ENCODE measurements at places on chromosomes 7 and 10.

DNA sequence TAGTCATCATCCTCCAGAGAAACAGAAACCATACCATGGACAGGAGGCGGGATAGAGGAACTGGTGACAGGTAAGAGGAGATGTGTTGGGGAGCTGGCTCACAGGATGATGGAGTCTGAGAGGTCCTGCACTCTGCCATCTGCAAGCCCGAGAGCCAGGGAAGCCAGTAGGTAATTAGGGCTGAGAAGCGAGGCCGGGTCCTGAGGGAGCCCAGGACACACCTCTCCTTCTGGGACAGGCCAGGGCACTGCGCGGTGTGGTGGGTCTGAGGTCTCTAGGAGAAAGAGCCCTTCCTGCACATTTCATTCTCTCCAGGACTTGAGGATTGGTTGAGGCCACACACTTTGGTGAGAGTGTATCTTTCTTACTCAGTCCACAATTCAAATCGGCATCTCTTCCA is 415.5 kb downstream of the GLRX3 start:
- DNase-seq = no peak

DNA sequence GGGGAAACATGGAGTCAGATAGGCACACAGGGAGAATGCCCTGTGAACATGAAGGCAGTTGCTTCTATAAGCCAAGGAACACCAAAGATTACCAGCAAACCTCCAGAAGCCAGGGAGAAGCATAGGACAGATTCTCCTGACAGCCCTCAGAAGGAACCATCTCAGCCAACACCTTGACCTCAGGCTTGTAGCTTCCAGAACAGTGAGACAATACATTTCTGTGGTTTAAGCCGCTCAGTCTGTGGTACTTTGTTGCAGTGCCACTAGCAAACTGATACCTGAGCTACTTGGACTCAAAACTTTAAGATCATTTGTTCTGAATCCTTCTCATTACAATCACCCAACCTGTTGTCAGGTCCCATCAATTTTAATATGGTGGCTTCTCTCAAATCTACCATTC is 31.2 kb downstream of the ABLIM1 start:
- DNase-seq = no peak

- no peak for DNase-seq
These were observed 341.4 kb upstream of the PODXL start for GRCh38 chr7:131897790-131898165.

DNA sequence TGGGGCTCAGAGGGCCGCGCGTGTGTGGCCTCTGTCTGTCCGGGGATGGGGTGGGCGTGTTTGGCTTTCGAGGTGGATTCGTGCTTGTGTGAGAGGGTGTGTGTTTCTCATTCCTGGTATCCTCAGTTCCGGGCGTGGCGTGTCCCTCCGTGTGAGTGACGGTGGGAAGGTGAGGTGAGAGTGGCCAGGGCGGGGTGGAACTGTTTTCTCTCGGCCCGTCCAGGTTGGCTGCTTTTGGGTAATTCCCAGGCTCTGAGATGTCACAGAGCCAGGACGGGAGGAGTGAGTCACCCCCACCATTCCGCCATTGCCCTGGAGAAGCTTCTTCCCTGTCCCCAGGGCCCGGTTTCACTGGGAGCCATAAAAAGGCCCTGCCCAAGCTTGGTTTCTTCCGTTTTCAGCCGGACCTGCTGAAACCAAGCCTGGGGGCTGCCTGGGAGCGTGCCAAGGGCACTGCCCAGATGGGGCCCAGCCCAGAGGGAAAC is 21.3 kb upstream of the CLDN4 start:
- no peak for DNase-seq

DNA sequence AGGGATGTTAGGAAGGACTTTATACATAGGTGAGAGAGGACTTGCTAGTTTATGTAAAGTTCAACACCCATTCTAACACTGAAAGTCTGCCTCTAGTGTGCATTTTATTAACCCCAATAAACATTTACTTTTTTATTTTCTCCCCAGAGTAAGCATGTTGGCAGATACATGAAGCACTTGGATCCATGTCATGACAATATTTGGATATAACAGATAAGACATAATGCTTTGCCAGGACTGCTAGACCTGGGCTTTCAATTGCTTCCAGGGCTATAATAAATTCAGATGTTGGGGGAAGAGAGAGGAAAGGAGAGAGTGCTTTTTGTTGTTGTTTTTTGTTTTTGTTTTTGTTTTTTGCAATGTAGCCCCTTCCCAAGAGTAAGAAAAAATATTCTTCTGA is 269.3 kb upstream of the LRRTM3 start:
- DNase-seq = no peak

GRCh38 chr10:102812231-102812876 is 24.9 kb downstream of the CYP17A1 start:
- DNase-seq = no peak

DNA sequence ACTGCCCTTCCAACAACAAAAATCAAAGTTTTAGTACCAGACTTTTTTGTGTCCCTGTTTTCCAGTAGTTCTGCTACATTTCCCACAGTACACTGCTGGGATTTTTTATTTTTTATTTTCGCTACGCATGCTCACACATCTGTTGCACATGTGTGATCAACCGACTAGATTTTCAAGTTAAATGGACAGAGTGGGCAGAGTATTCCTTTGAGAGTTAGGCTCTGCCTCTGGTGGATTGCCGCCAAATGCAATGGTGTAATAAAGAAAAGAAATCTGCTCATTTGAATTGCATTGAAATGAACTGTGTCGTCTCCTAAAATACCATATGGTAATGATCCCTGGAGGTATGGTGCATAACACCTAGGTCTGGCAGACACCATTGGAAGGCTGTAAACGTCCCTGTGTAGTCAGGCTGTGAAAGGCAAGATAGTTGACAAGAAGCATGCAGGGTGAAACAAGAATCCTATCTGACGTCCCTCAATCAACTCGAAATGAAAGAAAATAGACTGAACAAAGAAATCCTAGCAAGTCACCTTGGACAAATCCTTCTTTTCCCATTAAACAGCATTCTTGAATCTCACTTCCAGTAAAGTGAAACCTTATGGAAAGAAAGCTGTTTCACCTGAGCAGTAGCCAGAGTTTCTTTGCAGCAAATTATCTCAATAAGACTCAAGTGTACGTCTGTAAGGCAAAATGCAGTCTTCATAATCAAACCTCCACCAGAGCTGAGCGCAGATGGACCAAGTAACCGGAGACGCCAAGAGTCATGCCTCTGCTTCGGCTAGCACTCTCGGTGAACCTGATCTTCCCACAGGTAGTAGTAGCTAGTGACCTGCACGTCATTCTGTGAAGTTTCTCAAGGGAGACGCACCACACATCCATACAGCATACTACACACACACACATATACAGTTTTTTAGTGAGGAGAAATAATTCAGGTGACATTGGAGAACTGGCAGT is 357.3 kb downstream of the CRPPA start:
- no peak for DNase-seq

- DNase-seq = no peak
These were observed 81.5 kb downstream of the ITIH5 start for GRCh38 chr10:7585228-7585627.

DNA sequence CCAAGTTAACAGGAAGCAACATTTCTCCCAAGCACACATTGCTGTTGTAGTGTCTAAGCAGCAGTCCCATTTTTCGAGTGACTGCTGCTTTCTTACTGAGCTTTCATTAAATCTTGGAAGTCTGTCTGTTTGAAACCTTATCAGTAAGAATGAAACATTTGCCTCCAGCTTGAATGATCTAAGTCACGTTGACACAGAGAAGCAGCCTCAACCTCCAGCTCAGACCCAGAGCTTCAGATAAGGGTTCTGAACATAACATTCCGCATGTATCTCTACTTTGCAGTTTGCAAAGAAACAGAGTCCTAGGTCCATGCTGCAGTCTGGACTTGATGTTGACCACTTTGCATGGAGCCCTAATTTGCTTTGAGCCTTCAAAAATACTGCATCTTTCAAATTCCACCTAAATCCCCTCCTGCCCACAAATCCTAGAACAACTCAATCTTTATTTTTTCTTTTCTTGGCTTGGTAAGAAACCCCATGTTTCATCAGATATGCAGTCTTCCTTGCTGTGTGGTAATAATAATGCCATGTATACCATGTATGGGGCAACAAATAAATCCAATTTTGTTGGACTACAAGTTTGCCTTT is 698.7 kb upstream of the IGFBP3 start:
- DNase-seq = no peak

DNA sequence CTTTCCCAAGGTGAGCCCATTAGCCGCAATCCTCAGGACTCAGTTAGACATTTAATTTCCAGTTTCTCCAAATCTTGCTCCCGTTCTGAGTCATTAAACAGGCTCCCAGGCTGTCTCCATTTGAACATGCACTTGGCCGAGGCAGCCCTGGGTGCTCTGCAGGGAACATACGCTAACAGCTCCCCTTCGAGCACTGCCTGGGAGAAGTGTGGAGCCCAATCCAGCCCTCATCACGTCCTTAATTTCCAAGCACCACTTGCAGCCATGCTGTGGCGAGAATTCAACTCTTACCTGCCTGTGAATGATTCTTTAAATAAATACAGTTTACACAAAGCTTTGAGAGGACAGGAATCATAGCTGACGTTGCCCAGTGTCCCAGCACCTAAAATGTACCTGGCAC is 218.2 kb downstream of the CCSER2 start:
- no peak for DNase-seq

- DNase-seq = no peak
These were observed 456.4 kb upstream of the PFKP start for GRCh38 chr10:2610946-2611345.

DNA sequence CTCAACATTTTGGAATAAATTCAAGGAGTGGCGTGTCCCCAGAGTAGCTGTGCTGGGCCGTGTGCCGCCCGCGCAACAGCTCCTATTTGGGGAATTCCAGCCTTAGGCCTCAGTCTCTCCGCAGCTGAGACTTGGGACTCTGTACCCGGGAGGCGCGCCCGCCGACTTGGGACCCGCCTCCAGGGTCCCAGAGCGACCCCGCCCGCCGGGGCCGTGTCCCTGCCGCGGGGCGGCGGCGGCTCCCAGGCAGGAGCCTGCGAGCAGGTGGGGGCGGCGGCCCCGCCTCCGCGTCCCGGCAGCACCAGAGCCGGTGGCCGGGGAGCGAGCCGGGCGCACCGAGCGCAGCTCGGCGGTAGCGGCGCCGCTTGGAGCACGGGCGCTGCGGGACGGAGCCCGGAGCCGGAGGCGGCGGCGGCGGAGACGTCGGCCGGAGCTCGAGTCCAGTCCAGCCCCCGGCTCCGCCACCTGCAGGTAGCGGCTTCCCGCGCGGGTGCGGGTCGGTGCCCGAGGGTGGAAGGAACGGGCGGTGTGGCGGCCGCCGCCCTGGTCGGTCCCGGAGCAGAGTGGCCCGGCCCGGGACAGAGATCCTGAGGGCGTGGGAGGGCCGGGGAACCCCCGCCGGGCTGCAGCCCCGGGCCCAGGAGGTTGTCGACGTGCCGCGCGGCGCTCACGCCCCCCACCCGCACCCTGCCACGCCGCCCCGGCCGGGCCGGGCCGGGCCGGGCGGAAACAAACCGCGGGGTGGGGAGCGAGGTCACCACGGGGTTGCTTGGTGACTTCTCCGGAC is at the start of gene WIPF3:
Gene WIPF3 (plus strand): TSS at position 301 of the 787 bp plus-strand sequence. CDS start 28,217 bp downstream, outside the sequence.
- no peak for DNase-seq

Data from GM18507 (cell line).